ENCODE measurements at places on chromosomes 7 and 10.

- no peak for DNase-seq
These were observed 5.1 kb upstream of the PIP4K2A start for GRCh38 chr10:22719406-22720042.

GRCh38 chr7:70734411-70734810 lies 397.5 kb upstream of the GALNT17 start:
- no peak for DNase-seq

DNA sequence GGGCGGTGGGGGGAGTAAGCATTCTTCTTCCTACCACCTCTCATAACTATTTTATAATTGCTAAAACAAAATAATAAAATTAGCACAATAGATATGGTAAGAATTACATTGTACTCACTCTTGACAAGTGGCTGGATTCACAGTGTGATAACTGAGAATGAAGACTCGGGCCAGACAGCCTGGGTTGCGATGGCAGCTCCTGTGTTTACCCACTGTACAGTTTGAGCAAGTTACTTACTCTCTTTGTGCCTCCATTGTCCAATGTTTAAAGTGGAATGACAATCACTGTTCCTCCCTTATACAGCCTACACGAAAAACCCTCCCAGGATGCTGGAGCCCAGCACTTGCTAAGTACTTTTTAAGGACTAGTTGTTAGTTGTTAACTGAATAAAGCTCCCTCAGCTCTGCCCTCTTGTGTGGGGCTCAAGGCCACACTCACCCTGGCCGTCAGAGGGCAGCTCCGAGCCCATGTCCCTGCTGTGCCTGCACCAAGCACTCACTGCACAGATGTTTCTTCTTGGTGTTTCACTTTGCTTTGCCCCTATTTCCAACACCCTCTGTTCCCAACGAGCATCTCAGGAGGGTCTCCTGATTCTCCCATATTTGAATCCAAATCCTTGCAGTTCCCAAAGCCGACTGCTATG lies 56.4 kb upstream of the NPS start:
- DNase-seq = no peak

- DNase-seq = no peak
These were observed 6.5 kb downstream of the BLVRA start for GRCh38 chr7:43764807-43765491.

- DNase-seq = no peak
These were observed 45.8 kb downstream of the NRF1 start for GRCh38 chr7:129657363-129657762.

- no peak for DNase-seq
These were observed 177.0 kb upstream of the SP8 start for GRCh38 chr7:20963556-20964280.

DNA sequence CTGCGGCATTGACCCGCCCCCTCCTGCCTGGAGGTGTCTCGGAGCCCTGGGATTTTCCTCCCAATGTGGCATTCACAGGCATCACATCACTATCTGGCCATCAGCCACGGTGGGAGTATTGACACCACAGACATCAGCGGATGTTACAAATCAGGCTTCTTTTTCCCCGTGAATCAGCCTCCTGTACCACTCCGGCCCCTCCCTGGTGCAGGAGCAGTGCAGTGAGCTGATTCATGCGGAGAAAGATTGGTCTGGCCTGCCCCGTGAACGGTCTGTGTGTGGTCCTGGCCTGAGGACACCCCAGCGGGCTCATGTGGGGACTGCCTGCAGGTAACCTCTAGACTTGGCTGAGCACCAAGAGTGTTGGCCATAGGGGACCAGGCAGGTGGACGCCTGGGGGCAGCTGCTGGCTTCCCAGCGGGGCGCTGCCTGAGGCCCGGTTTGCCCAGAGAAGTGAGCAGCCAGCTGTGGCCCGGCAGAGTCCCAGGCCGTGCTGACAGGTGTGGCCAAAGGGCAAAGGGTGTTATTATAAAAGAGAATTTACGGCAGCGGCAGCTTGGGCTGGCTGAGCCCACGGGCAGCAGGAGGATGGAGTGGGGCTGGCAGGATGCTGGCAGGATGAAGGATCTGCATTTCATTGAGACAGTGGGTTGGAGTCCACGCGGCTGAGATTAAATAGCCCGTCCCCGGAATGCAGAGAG lies 32.1 kb upstream of the GNA12 start:
- DNase-seq = no peak

DNA sequence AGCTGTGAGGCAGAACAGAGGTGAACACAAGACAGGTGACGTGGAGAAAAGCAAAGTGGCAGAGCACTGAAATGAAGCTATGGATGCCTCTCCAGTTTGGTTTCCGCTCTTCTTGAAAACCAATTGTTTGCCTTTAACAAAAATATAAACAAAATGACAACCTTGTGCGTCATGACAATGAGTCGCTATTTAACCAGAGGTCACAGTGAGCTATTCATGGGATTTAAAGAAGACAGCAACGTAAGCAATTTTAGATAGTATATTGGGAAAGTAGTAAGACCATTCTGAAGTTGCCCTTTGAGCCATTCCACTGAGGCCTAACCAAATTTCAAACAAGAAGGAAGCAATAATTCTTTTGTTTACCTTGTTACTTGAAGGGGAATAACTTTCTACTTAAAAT lies 15.2 kb upstream of the LRRTM3 start:
- no peak for DNase-seq

DNA sequence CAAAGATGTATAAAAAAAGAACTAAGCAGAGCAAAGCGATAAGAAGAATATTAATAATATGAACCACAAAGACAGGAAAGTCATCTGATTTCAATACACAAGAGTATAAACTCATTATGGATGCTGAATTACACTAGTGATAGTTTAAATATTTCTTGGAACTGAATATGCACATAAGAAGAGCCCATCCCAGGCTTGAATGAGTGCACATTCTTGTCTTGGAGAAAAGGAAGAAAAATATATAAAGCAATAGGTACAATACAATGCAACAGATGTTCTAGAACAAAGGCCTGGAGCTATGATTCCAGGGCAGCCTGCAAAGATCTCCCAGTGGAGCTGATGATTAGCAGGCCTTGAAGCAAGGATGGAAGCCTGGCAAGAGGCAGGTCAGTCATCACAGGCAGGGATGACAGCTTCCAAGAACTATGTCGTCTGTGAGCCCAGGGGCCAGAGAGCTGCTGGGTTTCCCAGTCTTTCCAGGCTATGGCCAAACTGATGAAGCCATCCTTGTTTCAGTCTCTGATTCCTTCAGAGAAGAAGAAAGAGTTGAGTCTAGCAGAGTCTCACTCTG lies 277.6 kb downstream of the KCNMA1 start:
- no peak for DNase-seq

DNA sequence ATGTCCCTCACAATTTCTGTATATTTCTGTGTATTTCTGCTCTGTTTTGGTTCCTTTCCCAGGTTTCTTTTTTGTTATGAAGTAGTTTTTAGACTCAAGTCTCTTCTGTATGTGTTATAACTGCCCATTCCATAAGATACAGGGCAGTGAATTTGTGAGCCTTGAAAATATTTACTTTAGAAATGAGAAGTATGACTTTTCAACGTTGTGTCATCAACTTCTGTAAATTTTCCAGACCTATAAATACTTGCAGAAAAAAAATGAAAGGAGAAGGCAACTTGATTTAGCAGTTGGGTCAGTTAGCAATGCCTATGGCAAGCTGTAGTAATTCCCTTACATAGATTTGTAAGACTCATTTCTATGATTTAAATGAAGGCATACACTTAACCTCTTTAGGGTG lies 11.5 kb downstream of the EGFR start:
- no peak for DNase-seq

DNA sequence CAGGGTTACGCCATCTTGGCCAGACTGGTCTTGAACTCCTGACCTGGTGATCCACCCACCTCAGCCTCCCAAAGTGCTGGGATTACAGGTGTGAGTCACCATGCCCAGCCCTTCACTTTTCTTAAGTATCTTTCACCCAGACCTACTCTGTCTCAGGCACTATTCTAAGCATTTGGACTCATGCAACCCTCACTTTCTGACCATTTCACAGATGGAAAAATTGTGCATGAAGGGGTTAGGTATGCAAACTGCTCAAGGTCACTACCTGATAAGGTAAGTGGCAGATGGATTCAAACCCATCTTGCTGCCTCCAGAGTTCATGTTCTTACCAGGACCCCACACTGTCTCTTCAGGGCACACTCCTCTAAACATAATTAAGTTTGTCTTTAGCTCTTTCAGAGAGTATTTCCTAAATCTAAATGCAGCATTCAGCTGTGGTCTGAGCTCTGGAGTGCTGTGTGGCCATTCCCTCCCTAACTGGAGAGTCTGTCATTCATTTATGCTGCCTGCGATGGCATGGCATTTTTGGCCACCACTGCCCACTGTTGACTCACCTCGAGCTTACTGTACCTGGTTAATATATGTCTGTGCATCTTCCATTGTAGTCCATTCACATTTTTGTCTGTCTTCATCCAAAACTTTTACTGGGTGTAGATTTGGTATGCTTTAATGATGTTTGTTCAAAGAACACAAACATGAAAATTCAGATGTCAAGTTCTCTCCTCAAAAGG lies 88.4 kb downstream of the CCDC71L start:
- DNase-seq = no peak

DNA sequence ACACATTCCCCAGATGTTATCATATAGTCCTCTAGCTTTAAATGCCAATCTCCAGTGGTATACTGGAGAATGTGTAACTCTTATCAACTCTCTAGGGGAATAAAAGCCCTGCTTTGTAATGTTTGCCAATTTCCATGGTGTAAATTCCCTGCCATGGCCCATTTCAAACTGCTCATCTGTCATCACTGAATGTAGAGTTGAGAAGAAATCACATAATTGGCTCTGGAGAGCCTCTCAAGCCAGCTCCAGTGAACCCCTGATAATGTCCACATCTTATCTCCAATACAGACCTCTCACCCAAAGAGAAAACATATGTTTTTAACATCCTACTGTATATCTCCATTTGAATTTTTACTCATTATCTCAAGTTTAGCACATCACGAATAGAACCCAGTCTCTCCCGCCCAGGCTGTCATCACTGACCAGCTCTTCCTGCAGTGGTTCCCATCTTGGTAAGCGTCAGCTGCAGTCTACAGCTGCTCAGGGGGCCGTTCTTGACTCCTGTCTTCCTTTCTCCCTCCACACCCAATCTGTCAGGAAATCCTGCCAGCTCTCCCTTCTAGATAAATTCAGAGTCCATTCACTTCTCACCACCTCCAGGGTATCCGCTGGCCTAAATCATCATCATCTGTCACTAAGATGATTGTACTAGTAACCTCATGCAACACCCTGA lies 332.4 kb downstream of the FRMD4A start:
- no peak for DNase-seq

- DNase-seq = no peak
These were observed 6.4 kb downstream of the TAS2R41 start for GRCh38 chr7:143484119-143484518.

DNA sequence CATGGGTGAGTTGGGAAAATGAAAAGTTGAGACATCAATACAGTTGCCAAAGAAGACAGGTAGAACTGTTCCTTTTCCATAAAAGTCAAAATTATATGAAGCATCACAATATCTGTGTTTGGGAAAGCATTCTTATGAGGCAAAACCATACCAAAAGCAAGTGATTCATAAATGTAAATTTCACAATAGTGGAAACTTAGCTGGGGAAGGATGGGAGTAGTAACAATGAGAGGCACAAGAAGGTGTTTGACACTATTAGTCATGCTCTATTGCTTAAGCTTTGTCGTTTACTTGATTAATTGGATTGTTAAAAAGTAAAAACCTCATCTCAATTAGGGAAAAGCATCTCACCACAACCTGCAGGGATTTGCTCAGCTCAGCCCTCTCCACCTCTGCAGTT lies 240.2 kb downstream of the C7orf25 start:
- no peak for DNase-seq

DNA sequence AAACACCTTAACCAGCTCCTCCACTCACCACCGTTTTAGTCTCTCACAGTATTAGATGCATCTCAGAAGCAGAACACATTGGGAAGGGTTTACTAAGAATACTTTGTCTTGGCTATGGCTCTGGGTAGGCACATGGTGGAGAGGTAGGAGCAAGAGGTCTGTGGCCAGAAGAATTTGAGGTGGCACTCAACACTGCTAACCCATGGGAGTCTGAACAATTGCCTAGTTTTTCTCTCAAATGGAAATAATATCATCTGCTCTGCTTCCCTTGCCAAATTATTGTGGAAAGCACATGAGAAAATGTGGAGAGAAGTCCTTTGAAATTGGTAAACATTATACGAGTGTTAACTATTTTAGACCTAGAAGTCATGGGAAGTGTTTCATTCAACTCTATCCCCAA lies 214.3 kb downstream of the SKAP2 start:
- DNase-seq = no peak

GRCh38 chr10:116978901-116979300 lies 26.1 kb downstream of the SHTN1 start:
- DNase-seq = no peak

DNA sequence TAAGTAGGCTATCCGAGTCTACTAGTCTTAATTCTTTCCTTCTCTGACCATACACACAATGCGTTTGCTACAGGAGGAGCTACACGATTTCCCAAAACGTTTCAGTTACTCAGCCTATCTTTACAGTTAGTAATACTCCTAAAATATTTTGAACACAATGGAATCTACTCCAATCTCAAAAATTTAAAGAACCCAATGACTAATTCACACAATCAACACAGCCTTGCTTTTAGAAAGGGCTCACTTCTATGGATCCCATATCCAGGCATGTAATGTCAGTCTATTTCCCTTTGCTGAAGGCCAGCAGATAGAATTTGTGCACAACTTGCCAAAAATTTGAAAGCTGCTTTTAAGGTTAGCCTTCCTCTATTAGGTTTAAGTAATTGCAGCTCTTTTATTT lies 107.2 kb downstream of the VPS41 start:
- no peak for DNase-seq

DNA sequence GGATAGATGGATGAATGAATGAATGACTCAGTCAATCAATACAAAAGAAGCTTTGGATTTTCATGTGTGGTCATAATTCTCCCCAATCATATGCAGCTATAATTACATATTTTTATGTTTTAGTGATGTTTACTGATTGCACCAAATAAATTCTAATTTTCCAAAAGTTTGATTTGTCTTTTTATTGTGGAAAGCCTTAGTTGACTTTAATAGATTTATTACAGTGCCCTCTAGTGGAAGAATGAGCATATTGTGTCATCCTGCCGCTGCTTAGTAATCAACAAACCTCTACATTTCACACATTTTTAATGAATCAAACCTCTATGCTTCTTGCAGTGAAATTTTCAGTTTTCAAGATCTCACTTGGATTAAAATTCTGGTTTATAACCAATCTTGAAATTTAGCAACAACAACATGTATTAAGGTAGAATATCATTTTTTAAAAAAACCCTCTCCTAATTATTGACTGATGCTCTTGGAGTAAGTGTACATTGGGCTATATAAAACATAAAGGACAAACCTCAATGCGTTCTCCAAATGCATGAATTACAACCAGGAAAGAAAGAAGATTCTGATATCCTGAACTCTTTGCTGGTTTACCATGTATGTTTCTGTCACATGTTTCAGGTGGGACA lies 55.6 kb upstream of the PNLIP start:
- DNase-seq = no peak
